Muscle of arm (tissue), 14 donors: ENCODE measurements at places on chromosomes 5 and 9.

- DNase-seq: no peak
Observed at GRCh38 chr5:135493406-135494180, 41.4 kb upstream of the TIFAB start.

DNA sequence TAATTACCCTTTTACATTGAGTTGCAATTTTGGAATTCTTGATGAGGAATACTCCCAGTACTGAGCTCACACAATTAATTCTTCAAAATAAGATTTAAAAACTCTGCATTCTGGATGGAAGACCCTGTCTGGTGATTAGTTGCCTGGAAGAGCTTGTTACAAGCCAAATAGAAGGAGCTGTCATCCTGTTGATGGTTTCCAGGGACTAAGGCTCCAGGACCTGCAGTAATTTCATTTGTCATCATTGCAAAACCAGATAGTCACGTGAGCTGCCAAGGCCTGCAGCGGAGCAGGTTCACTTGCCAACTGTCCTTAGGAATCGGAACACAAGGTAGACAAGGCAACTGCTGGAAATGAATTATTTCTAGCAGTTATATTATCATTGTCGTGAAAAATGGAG, 597.7 kb downstream of the CCDC171 start:
- DNase-seq: no peak

- no peak for DNase-seq
Observed at GRCh38 chr5:573206-573605, 38.9 kb upstream of the CEP72 start.

DNA sequence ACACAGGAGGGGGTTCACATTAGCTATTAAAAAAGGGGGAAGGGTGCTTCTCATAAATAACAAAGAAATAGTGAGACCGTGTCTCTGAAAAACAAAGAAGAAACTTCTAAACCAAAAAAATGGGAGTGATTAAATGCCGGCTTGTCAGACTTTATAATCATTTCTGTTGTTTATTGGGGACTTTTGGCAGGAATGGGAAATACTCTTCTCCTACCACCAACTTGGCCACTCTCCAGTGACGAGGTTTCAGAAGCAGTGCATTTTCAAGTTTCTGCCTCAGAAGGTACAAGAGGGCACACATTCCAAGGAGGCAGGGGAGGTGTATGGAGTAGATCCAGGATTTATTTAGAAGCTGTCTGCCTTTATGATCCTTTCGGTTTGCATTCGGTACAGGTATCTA, 46.2 kb downstream of the LIX1 start:
- DNase-seq: no peak

DNA sequence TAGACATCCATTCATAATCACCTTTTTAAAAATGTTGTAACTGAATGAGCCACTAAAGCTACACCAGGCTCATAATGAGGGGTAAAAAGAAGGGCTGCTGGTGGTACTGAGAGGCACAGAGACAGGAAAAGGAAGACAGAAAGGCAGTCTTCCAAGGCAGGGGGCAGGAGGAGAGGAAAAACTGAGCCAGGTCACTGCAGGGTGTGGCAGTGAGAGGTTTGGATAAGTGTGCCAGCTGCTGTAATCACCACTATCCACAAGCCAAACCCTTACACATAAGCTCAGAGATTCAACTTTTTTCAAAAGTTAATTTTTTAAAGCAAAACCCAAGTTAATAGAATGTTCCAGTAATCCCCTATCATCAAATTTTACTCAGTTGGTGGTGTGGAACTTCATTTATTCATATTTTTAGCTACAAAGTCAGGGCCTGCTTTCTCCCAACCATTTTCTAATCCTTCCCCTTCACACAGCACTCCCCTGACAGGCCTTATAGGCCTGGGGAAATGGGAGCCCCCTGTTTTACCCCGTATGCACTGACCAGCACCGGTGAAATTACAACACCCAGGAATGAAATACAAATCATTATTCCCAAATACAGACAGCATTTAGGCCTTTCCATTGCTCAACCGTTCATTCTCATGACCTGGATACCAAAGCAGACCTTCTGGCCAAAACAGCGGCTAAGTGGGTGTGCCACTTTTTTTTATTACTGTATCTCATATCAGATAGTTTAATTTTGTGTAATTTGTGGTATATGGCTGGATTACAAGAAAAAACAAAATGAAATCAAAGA, 76.3 kb downstream of the EFNA5 start:
- no peak for DNase-seq

- DNase-seq: no peak
Observed at GRCh38 chr5:107293541-107294210, 377.1 kb downstream of the EFNA5 start.

- no peak for DNase-seq
Observed at GRCh38 chr9:16303506-16303905, 567.0 kb downstream of the BNC2 start.

DNA sequence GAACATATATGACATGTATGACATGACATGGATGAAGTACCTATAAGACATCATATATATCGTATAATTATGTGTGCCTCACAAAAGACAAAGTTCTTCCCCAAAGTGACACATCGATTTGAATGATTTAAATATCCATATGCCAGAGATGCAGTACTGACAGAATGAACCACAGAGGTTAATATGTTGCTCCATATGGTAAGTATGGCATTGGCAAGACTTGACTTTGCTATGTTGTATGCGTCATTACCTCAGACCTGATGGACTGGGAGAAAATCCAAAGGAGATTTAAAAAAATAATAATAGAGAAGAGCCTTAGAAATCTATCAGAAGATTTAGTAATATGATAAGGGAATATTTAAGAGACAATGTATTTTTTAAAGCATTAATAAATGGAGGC, 263.2 kb downstream of the PJA2 start:
- DNase-seq: no peak

DNA sequence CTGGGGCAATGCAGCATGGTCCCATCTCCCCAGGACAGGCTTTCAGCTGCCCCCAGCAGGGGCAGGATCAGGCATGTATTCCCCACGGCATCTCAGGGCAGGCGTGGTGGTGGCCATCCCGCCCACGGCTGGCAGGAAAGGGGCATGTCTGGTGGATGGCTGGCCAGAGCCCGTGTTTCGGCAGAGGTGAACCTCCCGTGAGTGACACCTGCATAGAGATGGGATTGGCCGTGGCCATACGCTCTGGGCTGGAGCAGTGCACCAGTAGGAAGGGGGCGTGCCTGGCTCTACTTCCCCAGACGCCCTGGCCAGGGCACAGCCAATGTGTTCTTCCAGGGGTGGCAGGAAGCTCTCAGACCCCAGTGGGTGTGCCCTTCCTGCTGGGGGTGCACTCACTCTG, 139.1 kb downstream of the ZNF354C start:
- DNase-seq: no peak

- DNase-seq: peak; percentile 7
Observed at GRCh38 chr9:113343732-113344231, 3.7 kb upstream of the WDR31 start.

DNA sequence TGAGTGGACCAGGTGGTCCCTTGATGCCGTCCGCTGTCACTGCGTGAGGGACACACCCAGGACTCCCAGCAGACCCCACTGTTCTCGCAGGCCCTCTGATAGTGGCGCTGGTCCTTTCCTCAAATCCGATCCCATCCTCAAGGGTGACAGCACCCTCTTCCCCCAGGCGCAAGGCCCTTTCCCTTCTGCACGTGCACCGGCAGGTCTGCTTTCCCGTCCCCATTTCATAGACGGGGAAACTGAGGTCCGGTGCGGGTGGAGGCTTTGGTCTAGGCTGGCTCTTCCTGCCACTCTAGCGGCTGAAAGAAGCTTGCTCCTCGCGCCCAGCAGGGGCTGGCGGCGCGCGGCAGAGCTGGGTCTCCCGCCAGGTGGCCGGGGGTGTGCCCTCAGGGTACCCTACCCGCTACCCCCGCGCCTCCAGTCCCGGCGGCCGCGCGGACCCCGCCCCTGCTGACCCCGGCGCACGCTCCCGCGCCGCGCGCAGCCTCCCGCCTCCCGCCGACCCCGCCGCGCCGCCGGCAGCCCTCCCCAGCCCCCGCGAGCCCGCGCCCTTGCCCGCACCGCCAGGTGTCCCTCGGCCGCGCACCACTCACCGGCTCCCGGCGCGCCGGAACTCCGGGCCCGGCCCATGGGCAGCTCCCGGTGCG, 453 bp downstream of the RASGEF1C start:
- DNase-seq: no peak

GRCh38 chr9:128892221-128892921, 10.4 kb downstream of the LRRC8A start:
- peak; percentile 36 for DNase-seq

DNA sequence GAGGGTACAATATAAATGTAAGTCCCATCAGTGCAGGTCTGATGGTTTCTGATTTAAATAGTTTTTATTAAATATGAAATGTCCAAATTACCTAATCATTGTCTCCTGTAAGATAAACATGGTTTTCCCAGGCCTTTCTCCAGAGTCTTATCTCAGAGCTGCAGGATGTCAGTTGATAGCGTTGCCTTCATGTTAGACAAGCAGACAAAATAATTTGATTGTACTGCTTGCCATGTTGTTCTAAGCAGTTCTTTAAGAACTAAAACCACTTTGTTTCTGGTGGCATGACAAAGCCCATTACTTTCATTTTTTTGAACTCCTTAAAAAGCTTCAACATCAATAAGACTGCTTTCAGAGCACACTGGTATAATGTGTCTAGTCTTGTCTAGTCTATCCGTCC, 1073.5 kb downstream of the MAT2B start:
- DNase-seq: no peak

- no peak for DNase-seq
Observed at GRCh38 chr5:113427871-113428574, 6.8 kb downstream of the TSSK1B start.

DNA sequence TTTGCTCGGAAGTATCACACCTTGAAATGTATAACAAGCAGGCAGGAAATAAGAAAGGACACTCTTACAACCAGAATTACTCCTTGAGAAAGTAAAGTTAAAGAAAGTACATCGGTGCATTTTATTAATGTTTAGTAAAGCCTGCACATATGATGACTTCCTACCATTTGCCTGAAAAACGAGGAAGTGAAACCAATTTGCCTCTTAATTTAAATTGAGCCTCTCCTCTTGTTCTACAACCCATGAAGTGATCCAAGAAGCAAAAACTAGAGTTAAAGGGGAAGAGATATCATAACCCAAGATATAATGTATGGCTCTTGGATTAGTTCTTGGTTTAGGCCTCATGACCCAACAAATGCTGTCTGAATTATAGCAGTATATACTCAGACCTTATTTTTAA, 95.6 kb downstream of the GNAQ start:
- DNase-seq: no peak
